Suprapubic skin (tissue), 4 donors: ENCODE measurements at places on chromosomes 2 and 18. TPM values are rescaled to one million over a fixed set of nuclear protein-coding genes. Genes with fewer than 3 reads are reported as not detected.

DNA sequence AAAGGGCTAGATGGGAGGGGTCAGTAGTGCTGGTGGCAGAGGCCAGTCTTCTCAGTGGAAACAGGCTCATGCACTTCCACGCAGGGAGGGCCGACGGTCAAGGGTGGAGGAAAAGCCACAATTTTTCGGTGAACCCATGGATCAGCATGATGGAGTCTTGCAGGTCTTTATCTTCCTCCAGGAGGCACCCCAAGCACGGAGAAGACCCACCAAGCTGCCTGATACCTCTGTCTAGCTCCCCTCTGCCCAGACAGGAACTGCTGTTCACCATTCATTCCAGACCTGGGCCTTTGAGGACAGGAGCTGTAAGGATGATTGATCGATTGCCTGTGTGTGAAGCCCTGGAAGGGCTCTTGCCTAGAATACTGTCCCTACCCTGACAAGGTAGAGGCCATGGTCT lies 2.8 kb upstream of the LRRFIP1 start:
- no peak overlapping the region for H3K27ac ChIP-seq

MBOAT2 gene
- total RNA-seq = 55.8 TPM

NAT8 gene
- total RNA-seq = not detected

RUFY4 gene
- total RNA-seq = not detected

- H3K36me3 ChIP-seq = no peaks in the 10 kb centered on the region
- peak overlapping the region; percentile 93 for H3K27ac ChIP-seq
- peaks cover 47% of the 10 kb centered on the region for H3K4me1 ChIP-seq
- no peaks in the 10 kb centered on the region for H3K27me3 ChIP-seq
- peak; percentile 89 for DNase-seq
Measured at GRCh38 chr2:37324536-37324785, 172 bp downstream of the PRKD3 start.
